Hepatic stellate cell (primary cell): ENCODE measurements at places on chromosomes 6 and 20.

DNA sequence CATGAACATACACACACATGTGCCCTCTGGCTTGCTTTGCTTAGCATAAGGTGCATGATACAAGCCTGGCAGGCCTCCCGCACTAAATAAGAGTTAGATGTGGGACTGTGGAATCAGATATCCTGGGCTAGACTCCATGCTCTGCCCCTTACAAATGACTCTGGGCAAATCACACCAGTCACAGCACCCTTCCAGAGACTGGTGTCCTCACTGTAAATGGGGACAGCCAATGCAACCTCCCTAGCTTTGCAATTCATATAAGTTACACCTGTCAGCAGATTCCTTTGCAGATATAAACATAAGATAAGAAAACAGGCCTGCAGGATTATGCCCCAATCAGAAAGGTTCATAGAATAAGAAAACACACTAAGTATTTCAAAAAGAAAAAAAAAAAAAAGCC lies 174.1 kb downstream of the PTPRT start:
- no peak for DNase-seq

GRCh38 chr6:33207552-33208090 lies 679 bp upstream of the RING1 start:
- DNase-seq = peak; percentile 77

- DNase-seq = no peak
Measured at GRCh38 chr6:1832844-1833787, 223.4 kb downstream of the FOXC1 start.

DNA sequence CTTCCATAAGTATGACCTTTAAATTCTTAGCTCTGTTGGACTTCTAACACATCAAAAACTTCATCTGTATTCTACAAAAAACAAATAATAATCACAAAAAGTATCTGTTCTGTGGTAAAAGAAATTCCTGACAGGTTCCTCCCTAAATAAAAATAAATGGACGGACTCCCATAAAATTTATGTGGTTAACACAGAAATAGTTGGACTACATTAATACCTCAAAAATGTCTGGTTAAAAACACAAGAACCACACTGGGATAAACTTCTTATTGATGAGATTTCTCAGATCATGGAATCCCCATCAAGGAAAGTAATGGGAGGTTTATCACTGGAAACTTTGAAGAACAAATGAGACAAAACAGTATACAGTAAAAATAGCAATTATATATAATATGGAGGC lies 172.4 kb downstream of the MOXD1 start:
- no peak for DNase-seq

DNA sequence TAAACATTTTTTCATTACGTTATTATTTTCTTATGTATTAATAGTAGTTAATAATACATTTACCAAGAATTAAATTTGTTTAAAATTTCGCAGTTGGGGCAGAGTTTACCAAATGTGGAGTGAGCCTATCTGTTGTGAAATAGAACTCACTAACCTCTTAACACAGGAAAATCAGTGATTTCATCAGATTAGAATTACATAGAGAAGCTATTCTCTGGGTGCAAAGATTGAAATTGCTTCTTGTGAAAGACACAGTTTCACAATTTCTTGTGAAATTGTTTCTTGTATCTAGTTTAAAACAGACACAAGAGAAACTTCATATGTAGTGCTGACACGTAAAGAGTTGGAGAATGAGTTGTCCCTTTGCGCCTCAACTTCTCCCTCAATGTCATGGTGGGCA lies 69.4 kb upstream of the PRL start:
- DNase-seq = no peak

DNA sequence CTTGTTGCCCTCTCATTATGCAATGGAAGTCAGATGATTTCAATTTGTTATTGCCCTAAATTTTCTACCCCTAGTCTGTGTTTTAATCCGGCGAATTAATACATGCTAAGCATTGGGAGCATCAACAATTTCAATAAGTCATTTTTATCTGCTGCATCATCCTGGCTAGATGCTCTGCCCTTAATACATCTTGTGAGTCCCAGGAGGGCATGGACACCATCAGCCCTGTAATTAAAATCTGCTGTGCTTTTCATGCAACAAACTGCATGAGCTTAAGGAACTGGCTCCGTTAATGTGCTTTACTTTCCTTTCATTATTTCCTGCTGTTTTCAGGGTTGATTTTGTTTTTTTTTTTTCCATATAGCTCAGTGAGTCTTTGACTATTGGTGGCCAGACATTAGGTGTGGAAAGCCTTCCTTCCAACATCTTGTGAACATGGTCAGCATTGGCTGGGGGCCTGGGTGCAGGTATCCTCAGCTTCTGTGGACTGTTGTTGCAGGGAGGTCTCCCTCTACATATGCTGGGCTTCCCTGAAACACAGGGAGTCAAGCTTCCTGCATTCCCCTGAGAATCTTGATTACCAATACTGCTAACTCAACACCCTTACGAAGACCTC lies 8.5 kb upstream of the PBOV1 start:
- DNase-seq = no peak

DNA sequence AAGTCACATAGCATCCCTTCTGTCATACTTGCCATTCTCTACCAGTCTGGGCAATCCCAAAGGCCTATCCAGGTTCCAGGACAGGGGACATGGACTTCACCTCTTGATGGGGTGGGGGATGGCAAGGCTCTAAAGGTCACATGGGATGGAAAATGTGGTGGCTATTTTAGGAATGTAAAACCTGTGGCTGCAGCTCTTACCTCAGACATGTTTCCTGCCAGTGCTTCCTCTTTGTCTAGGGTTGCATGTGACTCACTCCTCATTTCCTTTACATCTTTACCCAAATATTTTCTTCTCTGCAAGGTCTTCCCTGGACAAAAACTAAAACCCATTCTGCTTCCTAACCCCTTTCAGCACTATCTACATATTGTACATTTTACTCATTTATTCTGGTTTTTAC lies 135.7 kb downstream of the BTBD3 start:
- DNase-seq = peak; percentile 7

GRCh38 chr20:49627329-49627761 lies 59.4 kb upstream of the PTGIS start:
- no peak for DNase-seq

DNA sequence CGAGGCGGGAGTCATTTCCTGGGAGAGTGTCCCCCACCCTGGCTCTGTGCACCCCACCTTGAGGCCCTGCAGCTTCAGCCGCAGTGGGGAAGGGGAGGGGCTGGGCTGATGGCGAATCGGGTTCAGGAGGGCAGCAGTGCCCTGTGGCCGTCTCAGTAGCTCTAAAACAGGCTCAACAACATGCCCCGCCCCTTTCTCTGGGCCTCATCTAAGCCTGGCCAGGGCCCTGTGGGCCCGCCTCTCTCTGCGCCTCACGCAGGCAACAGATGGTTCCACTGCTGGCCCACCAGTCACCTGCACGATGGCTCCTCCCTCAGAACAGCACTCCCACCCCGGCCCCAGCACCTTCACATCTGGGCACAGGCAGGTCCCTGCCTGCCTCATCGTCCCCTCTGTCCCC lies 30.2 kb downstream of the CHRNA4 start:
- no peak for DNase-seq

DNA sequence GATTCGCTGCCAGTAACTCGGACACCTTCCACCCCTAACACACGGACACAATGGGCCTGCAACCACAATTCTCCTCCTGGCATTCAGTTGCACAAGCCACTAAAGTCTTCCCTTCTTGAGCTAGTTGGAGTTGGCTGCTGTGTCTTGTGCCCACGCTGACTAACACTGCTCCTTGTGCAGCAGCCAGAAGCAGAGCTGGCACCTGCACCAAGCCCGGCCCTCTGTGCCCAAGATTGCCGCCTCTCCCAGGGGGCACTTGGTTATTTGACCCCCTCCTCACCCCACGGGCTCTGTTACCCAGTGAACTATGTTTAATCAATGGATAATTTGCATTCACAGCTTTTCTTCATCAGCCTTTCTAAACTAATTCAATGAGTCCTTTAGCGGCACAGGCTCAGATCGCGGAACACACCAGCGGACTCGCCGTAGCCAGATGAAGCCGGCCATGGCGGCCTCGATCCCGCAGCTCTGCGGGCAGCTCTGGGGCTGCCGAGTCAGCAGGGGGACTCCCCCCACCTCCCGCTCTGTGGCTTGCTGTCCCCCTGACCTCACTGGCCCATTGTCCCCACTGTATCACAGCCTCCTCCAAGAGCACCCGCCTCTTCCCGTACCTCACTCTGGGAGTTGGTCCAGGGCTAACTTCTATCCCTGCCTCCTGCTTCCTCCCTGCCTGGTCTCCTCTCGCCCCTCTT lies 94.8 kb upstream of the AFDN start:
- DNase-seq = no peak

DNA sequence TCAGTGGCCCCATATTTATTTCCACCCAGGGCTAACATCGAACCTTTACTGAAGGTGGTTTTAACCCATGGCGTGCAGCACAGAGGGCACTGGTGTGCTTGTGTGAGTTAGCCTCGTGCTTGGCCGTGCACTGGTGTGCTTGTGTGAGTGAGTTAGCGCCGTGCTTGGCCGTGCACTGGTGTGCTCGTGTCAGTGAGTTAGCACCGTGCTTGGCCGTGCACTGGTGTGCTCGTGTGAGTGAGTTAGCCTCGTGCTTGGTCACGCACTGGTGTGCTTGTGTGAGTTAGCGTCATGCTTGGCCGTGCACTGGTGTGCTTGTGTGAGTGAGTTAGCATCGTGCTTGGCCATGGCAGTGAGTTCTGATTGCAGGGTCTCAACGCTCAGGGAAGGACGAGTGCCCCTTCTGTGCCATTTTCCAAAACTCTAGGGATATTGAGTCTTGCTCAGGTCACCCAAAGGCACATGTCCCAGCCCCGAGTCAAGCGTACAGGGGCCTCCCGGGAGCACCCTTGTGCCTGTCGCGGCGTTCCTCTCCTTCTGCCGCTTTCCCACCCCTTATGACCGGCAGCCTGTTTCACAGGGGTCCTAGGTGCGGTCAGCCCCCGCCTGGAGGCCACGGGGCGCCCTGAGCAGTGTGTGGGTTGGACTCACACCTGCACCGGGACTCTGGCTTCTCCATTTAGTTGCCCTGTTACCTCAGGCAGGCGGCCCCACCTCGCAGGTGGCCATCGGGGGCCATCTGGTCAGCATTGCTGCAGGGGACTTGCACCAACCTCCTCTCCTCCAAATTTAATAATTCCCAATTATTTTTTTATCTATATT lies 399.1 kb downstream of the CDH4 start:
- DNase-seq = no peak

DNA sequence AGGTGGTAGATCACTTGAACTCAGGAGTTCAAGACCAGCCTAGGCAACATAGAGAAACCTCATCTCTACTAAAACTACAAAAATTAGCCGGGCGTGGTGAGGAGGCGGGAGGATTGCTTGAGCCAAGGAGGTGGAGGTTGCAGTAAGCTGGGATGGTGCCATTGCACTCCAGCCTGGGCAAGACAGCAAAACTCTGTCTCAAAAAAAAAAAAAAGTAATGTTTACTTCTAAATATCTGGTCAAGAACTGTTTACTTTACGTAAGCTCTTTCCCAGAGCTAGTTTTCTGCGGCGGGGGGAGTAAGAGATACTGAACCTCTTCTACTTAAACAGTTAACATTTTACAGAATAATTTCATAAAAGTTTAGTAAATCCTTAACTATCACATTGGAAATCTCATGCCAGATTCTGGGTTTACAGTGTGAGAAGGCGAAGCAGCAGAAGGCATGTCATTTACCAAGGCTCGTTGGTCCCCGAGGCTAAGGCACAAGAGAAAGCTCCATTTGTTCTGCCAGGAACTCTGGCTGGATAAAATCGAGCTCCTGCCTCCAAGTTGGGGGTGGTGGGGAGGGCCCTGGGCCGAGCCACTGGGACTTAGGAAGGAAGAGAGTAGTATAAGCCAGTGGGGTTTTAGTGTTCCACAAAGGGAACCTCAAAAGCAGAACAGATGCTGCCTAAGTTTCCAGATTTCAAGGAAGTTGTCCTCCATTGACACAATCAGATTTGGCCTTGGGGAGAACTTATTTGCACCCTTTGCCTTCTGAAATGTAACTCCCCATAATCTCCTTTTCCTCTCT lies 41.7 kb downstream of the ARFGEF2 start:
- DNase-seq = no peak

DNA sequence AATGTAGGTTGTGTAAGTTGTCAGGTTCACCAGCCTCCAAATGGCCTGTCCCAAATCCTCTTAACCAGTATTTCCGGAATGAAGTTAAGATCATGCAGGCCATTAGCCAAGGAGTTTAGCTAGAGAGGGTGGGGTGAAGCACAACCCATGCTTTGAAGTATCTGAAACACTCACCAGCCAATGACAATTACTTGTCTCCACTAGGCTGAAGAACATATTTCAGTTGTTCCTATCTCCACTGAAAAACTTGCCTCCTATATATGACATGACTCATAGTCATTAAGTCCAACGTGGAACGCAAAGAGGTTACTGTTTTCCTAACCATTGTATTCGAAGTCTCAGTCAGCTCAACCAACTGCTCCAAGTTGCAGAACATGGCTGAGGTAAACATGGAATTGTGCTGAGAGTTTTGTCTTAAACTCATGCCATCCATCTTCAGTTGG lies 37.4 kb upstream of the TNFAIP3 start:
- DNase-seq = no peak

- DNase-seq = no peak
Measured at GRCh38 chr6:2477666-2478065, 232.3 kb upstream of the GMDS start.

GRCh38 chr20:57034001-57034400 lies 232.4 kb downstream of the BMP7 start:
- DNase-seq = no peak

DNA sequence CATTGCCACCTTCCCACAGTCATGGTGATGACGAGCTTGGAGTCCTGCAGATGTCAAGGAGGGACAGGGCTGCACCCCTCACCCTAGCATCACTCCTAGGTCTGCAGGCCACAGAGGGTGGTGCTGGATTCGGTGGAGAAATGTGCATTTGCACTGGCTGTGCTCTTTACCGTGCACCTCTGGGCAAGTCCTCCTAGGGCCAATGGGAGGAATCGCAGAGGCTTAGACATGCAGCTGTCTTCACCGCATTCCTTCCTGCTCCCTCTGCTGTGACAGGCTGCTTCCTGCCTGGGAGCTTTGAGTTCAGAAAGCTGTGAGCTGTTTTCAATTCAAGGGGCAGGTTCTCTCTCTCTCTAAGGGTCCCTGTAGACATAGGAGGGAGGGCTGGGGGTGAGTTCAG lies 85.1 kb downstream of the EDN3 start:
- DNase-seq = no peak
